Mesothelial cell of epicardium (in vitro differentiated cells): ENCODE measurements at places on chromosomes 6 and 20. TPM values are rescaled to one million over a fixed set of nuclear protein-coding genes. Genes with fewer than 3 reads are reported as not detected.

Gene EDN3
- total RNA-seq = 17.4 to 19.0 TPM (median 17.6 TPM) in 3 replicates

Gene C4A
- total RNA-seq = 12.0 to 15.3 TPM (median 12.3 TPM) in 3 replicates

GRCh38 chr20:48098099-48098498, 312.8 kb upstream of the SULF2 start:
- DNase-seq = no peak

GRCh38 chr6:52391599-52391998, 28.5 kb upstream of the EFHC1 start:
- no peak for DNase-seq

GRCh38 chr6:28211840-28212509, 13.1 kb upstream of the ZSCAN9 start:
- no peak for DNase-seq

DNA sequence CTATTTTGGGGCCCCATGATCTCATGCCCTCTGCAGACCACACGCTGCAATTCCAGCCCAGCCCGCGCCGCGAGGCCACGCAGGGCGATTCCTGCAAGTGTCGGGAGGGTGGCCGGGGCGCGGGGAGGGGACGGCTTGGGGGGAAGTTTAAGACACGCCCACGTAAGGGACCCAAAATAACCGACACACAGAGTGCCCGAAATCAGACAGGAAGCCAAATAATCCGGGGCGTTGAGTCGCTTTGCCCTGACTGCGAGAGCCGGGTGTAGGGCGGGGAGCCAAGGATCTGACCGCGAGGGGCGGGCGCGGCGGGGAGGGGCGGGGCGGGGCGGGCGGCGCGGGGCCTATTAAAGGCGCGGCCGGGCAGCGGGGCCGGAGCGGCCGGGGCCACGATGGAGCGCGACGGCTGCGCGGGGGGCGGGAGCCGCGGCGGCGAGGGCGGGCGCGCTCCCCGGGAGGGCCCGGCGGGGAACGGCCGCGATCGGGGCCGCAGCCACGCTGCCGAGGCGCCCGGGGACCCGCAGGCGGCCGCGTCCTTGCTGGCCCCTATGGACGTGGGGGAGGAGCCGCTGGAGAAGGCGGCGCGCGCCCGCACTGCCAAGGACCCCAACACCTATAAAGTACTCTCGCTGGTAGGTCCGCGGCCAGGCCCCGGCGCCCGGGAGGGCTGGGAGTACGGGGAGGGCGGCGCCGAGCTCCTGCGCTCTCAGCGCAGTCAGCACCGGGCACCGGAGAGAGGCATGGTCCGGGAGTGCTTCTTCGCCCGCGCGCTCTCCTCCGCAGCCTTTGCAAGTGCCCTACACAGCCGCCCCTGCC, at the start of gene ENPP1:
ENPP1 (plus strand) TSS at position 377 of the 816 bp plus-strand sequence; CDS start at position 393, 16 bp downstream.
- DNase-seq = peak; percentile 37

- no peak for DNase-seq
These were observed 134.8 kb upstream of the UST start for GRCh38 chr6:148612043-148612442.

DNA sequence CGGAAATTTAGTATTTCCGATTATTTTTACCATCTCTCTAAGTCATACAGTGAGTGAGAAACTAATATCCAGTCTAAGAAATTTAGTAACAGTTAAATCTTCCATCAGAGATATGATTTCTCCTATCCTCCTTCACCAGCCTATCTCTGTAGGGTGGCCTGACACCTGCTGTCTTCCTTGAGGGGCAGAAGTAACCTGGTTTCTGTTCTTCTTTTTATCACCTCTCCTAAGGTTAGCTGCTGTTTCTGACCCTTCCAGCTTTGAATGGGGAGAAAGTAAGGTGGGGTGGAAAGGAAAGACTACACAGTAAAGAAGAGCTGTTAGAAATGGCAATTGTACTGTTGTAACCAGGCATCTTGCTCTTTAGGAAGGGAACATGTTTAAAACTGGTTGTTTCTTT, 447.7 kb downstream of the PHF3 start:
- DNase-seq = no peak

DNA sequence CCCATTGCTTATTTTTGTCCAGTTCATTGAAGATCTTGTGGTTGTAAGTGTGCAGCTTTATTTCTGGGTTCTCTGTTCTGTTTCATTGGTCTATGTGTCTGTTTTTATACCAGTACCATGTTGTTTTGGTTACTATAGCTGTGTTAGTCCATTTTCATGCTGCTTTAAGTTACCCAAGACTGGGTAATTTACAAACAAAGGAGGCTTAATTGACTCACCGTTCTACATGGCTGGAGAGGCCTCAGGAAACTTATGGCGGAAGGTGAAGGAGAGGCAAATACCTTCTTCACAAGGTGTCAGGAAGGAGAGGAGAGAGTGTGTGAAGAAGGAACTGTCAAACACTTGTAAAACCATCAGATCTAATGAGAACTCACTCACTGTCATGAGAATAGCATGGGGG, 29.9 kb upstream of the FERMT1 start:
- DNase-seq = no peak
